ENCODE measurements at places on chromosomes 3 and 15. TPM values are rescaled to one million over a fixed set of nuclear protein-coding genes. Genes with fewer than 3 reads are reported as not detected.

The FANCD2OS gene
- total RNA-seq, result not detected

The CDHR4 gene
- not detected for total RNA-seq

The ATP10A gene
- total RNA-seq, result 59.4 TPM

The ZNF860 gene
- 0.81 TPM for total RNA-seq

The MAPK6 gene
- total RNA-seq, result 11.2 TPM

GRCh38 chr15:41825572-41826535 is 2.0 kb upstream of the JMJD7 start:
- peaks cover 28% of the 10 kb centered on the region for H3K36me3 ChIP-seq
- peaks cover 25% of the 10 kb centered on the region for H3K4me1 ChIP-seq
- no peak for DNase-seq
- no peak overlapping the region for H3K27ac ChIP-seq
- no peak overlapping the region for H3K4me3 ChIP-seq

GRCh38 chr3:113055961-113056360 is 65.2 kb downstream of the GTPBP8 start:
- no peaks in the 10 kb centered on the region for H3K36me3 ChIP-seq
- no peaks in the 10 kb centered on the region for H3K27me3 ChIP-seq
- peaks cover 3% of the 10 kb centered on the region for H3K4me1 ChIP-seq
- H3K4me3 ChIP-seq, result no peak overlapping the region

- H3K4me3 ChIP-seq, result no peak overlapping the region
- no peak overlapping the region for H3K27ac ChIP-seq
- DNase-seq, result no peak
- H3K4me1 ChIP-seq, result peaks cover 4% of the 10 kb centered on the region
- H3K36me3 ChIP-seq, result peaks cover 6% of the 10 kb centered on the region
Observed at GRCh38 chr3:141556034-141556433, 69.2 kb downstream of the RASA2 start.

DNA sequence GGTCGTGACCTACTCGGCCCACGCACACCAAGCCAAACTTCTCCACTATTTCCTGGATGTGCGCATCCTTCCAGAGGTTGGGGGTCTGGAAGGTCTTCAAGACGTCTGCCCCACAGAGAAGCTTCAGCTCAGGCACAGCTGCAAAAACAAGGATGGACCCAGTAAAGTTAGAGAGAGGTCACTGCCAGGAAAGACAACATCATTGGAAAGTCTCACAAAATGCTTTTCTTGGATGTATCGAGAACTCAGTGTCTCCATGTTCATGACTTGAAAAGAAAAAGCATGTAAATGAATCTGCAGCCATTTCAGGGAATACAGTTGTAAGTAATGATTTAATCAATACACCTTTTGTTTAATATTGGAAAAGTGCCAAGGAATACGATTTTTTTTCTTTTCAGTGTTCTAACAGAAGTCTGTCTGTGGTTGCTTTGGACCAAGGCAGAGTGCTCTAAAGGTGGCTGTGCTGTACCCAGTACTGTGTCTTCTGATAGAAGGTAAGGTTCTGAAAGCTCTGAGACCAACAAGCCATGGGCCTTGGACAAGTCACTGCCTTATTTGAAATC is 21.8 kb upstream of the RBP1 start:
- H3K4me1 ChIP-seq, result no peaks in the 10 kb centered on the region
- H3K4me3 ChIP-seq, result no peak overlapping the region
- no peaks in the 10 kb centered on the region for H3K36me3 ChIP-seq
- no peak for DNase-seq
- no peak overlapping the region for H3K27ac ChIP-seq

GRCh38 chr3:34947834-34948233 is 691.5 kb upstream of the ARPP21 start:
- no peaks in the 10 kb centered on the region for H3K36me3 ChIP-seq
- H3K27me3 ChIP-seq, result no peaks in the 10 kb centered on the region
- DNase-seq, result no peak
- H3K4me1 ChIP-seq, result no peaks in the 10 kb centered on the region

DNA sequence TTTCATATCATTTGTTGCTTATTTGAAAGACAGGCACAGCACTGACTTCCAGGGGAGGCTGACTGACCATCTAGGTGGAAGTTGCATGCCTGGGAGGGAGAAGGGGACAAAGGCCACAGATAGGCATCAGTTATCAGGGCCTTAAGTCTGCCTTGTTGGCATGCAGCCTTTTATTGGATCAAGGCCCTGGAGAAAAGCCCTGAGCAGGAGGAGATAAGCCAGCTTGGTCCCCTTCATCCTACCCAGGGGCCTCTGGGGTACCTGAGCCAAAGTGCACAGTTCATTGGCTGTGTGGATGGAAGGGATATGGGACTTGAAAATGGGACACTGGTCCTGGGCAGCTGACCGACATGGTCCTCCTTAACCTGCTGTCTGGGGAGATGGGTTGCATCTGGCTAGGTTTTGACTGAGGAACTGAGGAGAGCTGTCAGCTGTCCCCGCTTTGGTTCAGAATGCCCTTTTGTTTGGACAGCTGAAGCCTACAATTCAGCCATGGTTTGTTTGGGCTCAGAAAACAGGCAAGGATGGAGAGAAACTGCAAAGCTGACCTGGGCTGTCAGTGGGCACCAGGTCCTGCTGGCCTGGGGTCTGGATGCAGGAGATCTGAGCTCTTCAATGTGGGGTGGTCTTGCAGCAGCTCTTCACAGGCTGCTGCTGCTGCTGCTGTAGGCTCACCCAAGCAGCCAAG is 60.0 kb downstream of the FLNB start:
- no peaks in the 10 kb centered on the region for H3K27me3 ChIP-seq
- H3K27ac ChIP-seq, result peak overlapping the region; percentile 87
- no peaks in the 10 kb centered on the region for H3K36me3 ChIP-seq
- no peak overlapping the region for H3K4me3 ChIP-seq
- no peak for DNase-seq
- H3K4me1 ChIP-seq, result peaks cover 35% of the 10 kb centered on the region

GRCh38 chr3:47162697-47163168 is 1.2 kb downstream of the SETD2 start:
- no peaks in the 10 kb centered on the region for H3K27me3 ChIP-seq
- peaks cover 39% of the 10 kb centered on the region for H3K4me1 ChIP-seq
- no peak for DNase-seq
- H3K27ac ChIP-seq, result peak overlapping the region; percentile 94
- H3K4me3 ChIP-seq, result peak overlapping the region; percentile 93

- no peak overlapping the region for H3K4me3 ChIP-seq
- H3K27me3 ChIP-seq, result no peaks in the 10 kb centered on the region
- no peak for DNase-seq
- no peaks in the 10 kb centered on the region for H3K4me1 ChIP-seq
- no peak overlapping the region for H3K27ac ChIP-seq
Observed at GRCh38 chr15:65969865-65970816, 100.8 kb downstream of the RAB11A start.
